ENCODE measurements at places on chromosomes 6 and 20. TPM values are rescaled to one million over a fixed set of nuclear protein-coding genes. Genes with fewer than 3 reads are reported as not detected.

DNA sequence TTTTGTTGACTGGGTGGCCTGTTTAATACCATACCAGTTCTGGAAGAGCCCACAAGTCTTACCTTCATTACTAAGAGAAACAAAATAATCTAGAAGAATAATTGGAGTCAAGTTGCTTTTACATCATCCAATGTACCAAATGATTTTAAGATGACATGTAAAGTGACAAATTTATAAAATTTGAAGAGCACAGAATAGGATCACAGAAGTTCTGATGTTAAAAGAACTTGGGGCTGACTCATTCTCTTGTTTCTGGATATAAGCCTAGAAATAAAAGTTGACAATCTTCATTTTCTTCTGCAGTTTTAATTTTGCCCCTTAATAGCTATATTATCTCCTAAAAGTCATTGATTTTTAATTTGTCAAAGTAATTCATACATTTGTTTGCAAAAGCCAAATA, 317.5 kb upstream of the MARCKS start:
- no peak for DNase-seq
- no peaks in the 10 kb centered on the region for H3K4me1 ChIP-seq
- no peak overlapping the region for H3K27ac ChIP-seq

PROKR2 gene
- not detected for total RNA-seq

CRISP3 gene
- total RNA-seq = not detected

DNA sequence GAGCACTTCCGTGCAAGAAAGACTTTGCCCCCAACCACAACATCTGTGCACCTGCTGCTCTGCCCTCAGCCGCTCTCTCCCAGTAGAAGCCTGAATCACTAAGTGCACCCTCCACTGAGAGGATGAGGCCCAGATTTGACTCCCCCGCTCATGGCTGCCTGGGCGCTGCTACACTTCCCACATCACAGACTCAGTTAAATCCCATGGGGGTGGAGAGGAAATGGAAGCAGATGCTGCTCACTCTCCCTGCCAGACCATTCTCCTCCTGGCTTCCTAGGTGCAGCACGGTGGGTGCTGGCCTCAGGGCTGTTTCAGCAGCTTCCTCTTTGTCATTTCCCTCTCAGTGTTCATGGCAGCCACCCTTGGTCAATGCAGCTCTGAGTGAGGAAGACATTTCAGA, 4.8 kb downstream of the CST5 start:
- peaks cover 8% of the 10 kb centered on the region for H3K4me1 ChIP-seq
- H3K36me3 ChIP-seq = peaks cover 4% of the 10 kb centered on the region
- H3K27ac ChIP-seq = no peak overlapping the region

PIGT gene
- total RNA-seq = 79.4 TPM

DNA sequence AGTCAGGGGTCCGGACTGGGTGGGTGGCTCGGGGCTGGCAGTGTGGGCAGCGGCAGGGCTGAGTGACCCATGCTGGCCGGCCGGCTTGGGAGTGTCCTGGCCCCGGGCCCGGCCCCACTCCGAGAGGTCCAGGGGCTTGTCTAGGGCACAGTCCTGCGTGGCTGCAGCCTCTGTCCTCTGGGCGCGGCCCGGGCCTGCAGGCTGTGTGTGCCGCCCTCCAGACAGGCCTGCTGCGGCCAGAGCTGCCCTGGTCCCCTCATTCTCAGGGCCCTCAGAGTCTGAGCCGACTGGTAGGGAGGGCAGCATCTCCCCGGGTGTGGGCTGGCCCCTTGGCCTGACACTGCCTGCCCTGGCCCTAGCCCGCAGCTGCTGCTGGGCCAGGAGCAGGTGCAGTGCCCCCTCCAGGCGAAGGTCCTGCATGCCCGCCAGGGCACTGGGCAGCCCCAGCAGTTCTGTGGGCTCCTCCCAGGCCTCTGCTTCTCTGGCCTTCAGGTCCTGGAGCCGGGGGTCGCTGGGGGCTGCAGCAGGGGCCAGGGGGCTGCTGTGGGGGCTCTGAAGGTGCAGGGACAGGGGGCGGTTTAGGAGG, 6.9 kb upstream of the CABLES2 start:
- DNase-seq = no peak
- peaks cover 29% of the 10 kb centered on the region for H3K27me3 ChIP-seq
- H3K4me3 ChIP-seq = no peak overlapping the region

ELOVL4 gene
- total RNA-seq = 1.6 TPM

DNA sequence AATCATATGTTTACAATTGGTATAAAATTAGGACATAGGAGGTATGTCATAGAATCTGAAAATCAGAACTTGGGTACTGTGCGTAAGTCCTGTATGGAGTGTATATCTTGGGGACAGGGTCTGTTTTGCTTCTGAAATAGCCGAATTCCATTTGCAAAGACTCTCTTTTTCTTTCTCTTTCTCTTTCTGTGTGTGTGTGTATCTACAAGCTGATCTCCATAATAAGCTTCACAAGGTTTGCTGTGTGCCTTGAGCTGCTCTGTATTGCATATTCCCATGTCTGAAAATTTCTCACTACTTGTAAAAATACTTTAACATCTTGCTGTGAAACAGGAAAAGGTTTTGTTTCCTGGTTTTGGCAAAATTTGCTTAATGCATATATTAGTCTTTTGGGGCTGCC, 29.5 kb downstream of the STX11 start:
- no peaks in the 10 kb centered on the region for H3K36me3 ChIP-seq
- DNase-seq = no peak
- no peaks in the 10 kb centered on the region for H3K27me3 ChIP-seq
- no peak overlapping the region for H3K27ac ChIP-seq
- H3K4me1 ChIP-seq = no peaks in the 10 kb centered on the region
- no peak overlapping the region for H3K4me3 ChIP-seq

C4B gene
- total RNA-seq = 8.4 TPM

- no peaks in the 10 kb centered on the region for H3K36me3 ChIP-seq
- no peak overlapping the region for H3K4me3 ChIP-seq
- peaks cover 13% of the 10 kb centered on the region for H3K27me3 ChIP-seq
These were observed 42.6 kb downstream of the UBE2V1 start for GRCh38 chr20:50070361-50070760.

GRCh38 chr20:59835448-59836395, 97.7 kb downstream of the SYCP2 start:
- no peak for DNase-seq
- no peak overlapping the region for H3K27ac ChIP-seq
- H3K36me3 ChIP-seq = no peaks in the 10 kb centered on the region
- H3K27me3 ChIP-seq = peaks cover 3% of the 10 kb centered on the region

DNA sequence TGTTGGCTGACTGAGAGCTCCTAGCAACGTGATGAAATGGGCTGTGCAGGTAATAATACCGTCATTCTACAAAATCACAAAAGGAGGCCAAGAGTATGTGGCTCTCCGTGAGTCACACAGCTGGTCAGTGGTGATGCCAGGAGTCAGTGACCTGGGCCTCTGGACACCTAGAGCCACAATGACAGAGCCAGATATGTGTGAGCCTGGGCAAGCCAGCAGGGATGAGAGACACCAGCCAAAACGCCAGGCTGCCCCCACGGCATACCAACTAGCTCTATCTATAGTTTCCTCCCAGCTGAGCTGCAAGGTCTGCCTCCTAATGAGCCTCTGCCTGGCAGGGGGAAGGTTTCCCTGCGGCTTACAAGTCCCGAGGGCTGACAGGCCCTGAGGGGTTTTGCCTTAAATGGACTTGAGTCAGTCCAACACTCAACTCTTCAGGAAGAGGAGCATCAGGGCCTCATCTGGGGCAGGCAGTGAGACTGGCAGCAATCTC, 70.0 kb downstream of the CPNE5 start:
- peak overlapping the region; percentile 2 for H3K4me3 ChIP-seq
- no peak for DNase-seq
- H3K36me3 ChIP-seq = no peaks in the 10 kb centered on the region
- H3K27me3 ChIP-seq = no peaks in the 10 kb centered on the region

DNA sequence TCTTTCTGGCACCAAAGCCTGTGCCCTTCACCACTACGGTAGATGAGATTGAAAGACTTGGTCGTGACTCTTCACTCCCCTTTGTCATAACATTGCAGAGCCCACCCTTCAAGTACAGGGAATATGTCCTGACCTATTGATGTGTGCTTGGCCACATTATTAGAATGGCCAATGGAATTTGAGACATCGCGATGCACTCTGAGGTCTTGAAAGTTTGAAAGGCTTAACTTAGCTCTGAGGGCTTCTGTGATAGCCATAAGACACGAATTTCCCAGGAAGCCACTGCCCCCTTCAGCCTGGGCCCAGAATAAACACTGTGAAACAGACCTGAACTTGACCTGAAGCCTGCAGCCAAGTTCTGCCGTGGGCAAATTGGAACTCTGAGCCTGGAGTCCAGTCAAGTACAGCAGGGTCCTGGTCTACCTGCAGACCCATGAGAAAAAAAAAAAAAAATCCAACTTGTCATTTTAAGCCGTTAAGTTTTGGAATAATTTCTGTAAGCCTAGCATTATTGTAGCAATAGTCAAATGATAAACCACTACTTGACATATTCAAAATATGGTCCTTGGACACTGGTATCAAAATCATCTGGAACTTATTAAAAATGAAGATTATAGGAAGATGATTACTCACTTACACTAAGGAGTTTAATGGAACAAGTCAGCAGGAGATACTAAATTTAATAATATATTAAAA, 36.9 kb upstream of the TRAF3IP2 start:
- no peaks in the 10 kb centered on the region for H3K36me3 ChIP-seq

- H3K27ac ChIP-seq = no peak overlapping the region
- DNase-seq = no peak
- H3K4me3 ChIP-seq = no peak overlapping the region
- H3K27me3 ChIP-seq = no peaks in the 10 kb centered on the region
- no peaks in the 10 kb centered on the region for H3K4me1 ChIP-seq
These were observed 67.2 kb upstream of the LAMP5 start for GRCh38 chr20:9447182-9447581.

DNA sequence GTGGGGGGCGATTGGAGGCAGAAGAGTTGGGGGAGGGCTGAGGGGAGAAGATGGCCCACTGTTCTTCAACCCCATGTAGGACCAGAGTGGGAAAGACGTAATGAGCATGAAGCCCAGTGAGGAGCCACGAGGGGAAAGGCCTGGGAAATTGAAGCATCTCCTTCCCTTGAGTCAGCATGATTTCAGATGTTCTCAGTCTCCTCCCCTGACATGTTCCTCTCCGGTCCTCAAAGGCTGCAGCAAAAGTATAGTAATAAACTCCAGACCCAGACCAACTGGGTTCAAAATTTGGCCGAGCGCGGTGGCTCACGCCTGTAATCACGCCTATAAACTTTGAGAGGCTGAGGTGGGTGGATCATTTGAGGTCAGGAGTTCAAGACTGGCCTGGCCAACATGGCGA, 1.9 kb upstream of the NFKBIE start:
- no peaks in the 10 kb centered on the region for H3K36me3 ChIP-seq
- H3K4me1 ChIP-seq = peaks cover 17% of the 10 kb centered on the region
- no peak for DNase-seq

NKX2-2 gene
- total RNA-seq = not detected

DNA sequence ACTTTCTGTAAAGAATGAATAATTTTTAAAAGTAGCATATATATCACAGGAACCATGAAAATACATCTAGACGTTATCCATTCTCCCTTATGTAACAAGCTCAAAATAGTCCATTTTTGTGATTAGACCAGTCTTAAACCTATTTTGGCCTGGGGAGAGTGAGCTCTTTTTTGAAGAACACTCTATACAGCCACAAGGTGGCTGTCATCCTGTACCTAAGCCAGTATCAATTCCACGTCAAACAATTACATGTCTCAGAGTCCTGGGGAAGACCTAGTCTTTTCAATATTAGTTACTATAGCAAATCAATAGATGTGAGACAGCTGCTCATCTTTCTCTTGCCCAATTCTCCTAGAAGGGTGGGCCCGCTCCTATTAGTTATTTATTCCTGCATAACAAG, 28.4 kb downstream of the FBXO5 start:
- H3K4me1 ChIP-seq = no peaks in the 10 kb centered on the region
- H3K27ac ChIP-seq = no peak overlapping the region
- no peaks in the 10 kb centered on the region for H3K36me3 ChIP-seq
- H3K27me3 ChIP-seq = peaks cover 11% of the 10 kb centered on the region
- no peak overlapping the region for H3K4me3 ChIP-seq
- DNase-seq = no peak

GRCh38 chr6:119735530-119735929, 386.0 kb upstream of the MAN1A1 start:
- H3K36me3 ChIP-seq = no peaks in the 10 kb centered on the region
- no peak overlapping the region for H3K27ac ChIP-seq
- no peaks in the 10 kb centered on the region for H3K27me3 ChIP-seq
- DNase-seq = no peak
- H3K4me3 ChIP-seq = no peak overlapping the region

- no peak for DNase-seq
- no peaks in the 10 kb centered on the region for H3K27me3 ChIP-seq
- no peaks in the 10 kb centered on the region for H3K36me3 ChIP-seq
- H3K4me1 ChIP-seq = peaks cover 13% of the 10 kb centered on the region
- no peak overlapping the region for H3K4me3 ChIP-seq
These were observed 3.7 kb upstream of the ARID1B start for GRCh38 chr6:156773476-156773875.

DNA sequence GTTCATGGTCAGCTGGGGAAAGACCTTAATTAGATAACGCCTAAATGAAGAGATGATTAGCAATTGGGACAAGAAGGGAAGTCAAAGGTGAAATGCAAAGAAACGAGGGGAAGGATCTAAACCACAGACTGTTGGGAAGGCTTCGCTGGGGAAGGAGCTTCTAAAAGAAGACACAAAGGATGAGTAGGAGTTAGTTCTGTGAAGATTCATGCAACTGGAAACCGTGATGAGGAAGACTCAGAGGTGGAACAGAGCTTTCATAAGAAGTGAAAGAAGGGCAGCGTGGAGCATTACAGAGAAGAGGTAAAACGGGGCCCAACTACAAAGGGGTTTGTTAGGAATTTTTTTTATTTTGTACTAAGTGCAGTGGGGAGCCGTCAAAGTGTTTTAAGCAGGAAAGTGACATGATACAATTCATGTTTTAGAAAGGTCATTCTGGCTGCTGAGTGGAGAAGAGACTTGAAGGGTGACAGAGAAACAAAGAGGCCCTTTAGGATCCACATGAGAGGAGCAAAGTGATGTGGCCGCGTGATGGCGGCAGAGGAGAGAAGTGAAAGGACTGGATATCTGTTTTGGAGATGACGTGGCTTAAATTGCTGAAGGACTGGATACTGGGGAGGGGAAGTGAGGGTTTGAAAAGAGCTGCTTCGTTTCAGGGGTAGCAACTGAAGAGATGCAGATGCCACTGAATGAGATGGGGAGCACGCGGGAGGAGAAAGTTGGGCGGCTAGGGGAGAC, 33.6 kb downstream of the TTI1 start:
- no peak overlapping the region for H3K27ac ChIP-seq
- H3K4me1 ChIP-seq = no peaks in the 10 kb centered on the region
- no peaks in the 10 kb centered on the region for H3K27me3 ChIP-seq
- H3K36me3 ChIP-seq = peaks cover 88% of the 10 kb centered on the region
- DNase-seq = no peak

DNA sequence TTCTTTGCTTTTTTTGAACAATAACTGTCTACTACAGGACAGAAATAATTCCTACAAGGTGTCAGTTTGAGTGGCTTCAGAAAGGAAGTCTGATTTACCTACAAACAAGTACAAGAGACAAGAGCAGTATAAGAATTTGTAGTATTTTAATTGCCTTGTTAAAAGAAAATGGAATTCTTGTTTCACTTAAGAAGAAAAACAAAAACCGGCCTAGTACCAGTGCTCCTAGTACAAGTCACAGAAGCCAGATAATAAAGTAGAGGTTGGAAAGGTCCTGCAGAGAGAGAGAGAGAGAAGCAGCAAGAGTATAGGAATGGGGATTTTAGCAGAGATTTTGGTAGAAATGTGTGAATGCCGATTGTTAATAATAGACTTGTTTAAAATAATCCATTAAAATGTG, 6.4 kb downstream of the TAB2 start:
- no peak for DNase-seq
- no peak overlapping the region for H3K4me3 ChIP-seq
- no peaks in the 10 kb centered on the region for H3K27me3 ChIP-seq

GRCh38 chr20:47653869-47654268, 131.4 kb downstream of the SULF2 start:
- no peaks in the 10 kb centered on the region for H3K4me1 ChIP-seq
- H3K36me3 ChIP-seq = peaks cover 16% of the 10 kb centered on the region
- no peak overlapping the region for H3K27ac ChIP-seq
- H3K4me3 ChIP-seq = no peak overlapping the region
